H9 (cell line): ENCODE measurements at places on chromosomes 4 and X. TPM values are rescaled to one million over a fixed set of nuclear protein-coding genes. Genes with fewer than 3 reads are reported as not detected.

DNA sequence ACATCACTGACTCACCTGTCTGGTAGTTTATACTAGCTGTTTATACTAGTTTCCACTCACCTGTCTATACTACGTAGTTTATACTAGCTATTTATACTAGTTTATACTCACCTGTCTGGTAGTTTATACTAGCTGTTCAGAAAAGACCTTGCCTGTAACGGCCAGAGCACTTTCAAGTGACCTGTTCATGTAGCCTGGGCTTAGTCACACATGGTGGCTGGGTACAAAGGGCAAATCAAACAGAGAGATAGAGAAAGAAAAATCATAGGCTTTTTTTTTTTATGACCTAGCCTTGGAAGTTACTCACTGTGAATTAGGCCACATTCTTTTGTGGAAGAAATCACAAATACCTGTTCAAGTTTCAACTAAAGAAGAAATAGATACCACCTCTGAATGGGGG, 30.7 kb upstream of the SPANXN4 start:
- H3K27ac ChIP-seq = no peak overlapping the region
- no peak for DNase-seq
- H3K36me3 ChIP-seq = no peaks in the 10 kb centered on the region
- H3K27me3 ChIP-seq = no peaks in the 10 kb centered on the region
- H3K4me3 ChIP-seq = no peak overlapping the region

UTP3 gene
- total RNA-seq = 49.3 and 51.9 TPM in 2 replicates

GRCh38 chr4:17981063-17981462, 40.5 kb downstream of the LCORL start:
- no peak for DNase-seq
- peaks cover 11% of the 10 kb centered on the region for H3K36me3 ChIP-seq

DCAF12L2 gene
- total RNA-seq = 1.1 and 1.2 TPM in 2 replicates

MTNR1A gene
- 0.57 and 0.97 TPM in 2 replicates for total RNA-seq

DNA sequence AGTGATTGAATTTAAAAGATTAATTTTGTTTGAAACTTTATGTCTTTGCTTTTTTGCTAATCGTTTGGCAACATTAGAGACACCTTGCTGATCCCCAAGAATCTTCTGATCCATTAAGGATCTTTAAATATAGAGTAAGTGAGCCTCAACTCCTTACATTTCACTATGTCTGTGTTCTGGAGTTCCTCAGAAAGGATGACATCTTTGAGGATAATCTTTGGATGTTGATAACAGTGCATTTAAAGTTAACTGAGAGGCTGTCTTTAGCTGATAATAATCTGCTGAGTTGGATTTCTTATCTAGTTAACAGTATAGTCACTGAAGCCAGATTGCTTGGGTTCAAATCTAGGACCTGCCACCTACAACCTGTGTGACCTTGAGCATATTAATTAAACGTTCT, 221.6 kb upstream of the EMCN start:
- peaks cover 3% of the 10 kb centered on the region; the same call in 1 of the 3 replicates for H3K36me3 ChIP-seq
- H3K27ac ChIP-seq = no peak overlapping the region
- H3K27me3 ChIP-seq = no peaks in the 10 kb centered on the region
- no peak overlapping the region for H3K4me3 ChIP-seq
- H3K4me1 ChIP-seq = no peaks in the 10 kb centered on the region
- DNase-seq = no peak
